A549 treated with CpdA at 1 μM for 4 hours (cell line): ENCODE measurements at places on chromosomes 4 and X. TPM values are rescaled to one million over a fixed set of nuclear protein-coding genes. Genes with fewer than 3 reads are reported as not detected.

The GPRASP2 gene
- total RNA-seq, result 4.7 to 7.2 TPM (median 6.9 TPM) in 5 replicates

The NUDT10 gene
- 0.28 to 0.67 TPM (median 0.38 TPM) in 5 replicates for total RNA-seq

The SCRG1 gene
- not detected in 5 replicates for total RNA-seq

The CYSLTR1 gene
- not detected in 5 replicates for total RNA-seq

The ARHGAP36 gene
- not detected in 5 replicates for total RNA-seq

The MAOB gene
- 0.07 to 0.27 TPM (median 0.15 TPM) in 5 replicates for total RNA-seq

The RAI2 gene
- 0.10 to 0.28 TPM (median 0.14 TPM) in 5 replicates for total RNA-seq

The TMSB15B gene
- total RNA-seq, result 4.3 to 8.0 TPM (median 5.9 TPM) in 5 replicates

The CT45A5 gene
- 0.05 TPM in 1 of 5 replicates, not detected in the others for total RNA-seq

The CLNK gene
- not detected in 5 replicates for total RNA-seq

The ANOS1 gene
- 0.05 to 0.09 TPM (median 0.06 TPM) in 3 of 5 replicates, not detected in the others for total RNA-seq

The AKAP14 gene
- not detected in 5 replicates for total RNA-seq
